ENCODE measurements at places on chromosomes 7 and 10.

DNA sequence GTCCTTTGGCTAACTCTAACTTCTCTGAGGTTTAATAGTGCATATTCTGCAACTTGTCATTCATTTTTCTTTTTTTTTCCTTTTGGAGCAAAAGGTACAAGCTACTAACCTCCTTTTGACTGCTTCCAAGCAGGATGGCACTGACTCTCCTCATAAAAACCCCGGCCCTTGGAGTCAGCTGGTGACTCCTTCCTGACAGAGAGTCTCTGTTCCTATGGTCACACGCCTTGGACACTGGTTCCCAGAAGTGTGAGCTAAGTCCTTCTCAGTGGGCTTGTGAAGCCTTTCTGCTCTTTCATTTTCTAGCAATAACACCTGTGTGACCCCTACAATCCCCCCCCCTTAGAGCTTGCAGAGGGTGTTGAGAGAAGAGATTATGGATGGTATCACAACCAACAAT is 21.7 kb downstream of the DOCK4 start:
- no peak overlapping the region for H3K4me3 ChIP-seq
- H3K4me1 ChIP-seq, result no peaks in the 10 kb centered on the region
- no peaks in the 10 kb centered on the region for H3K27me3 ChIP-seq
- no peaks in the 10 kb centered on the region for H3K36me3 ChIP-seq
- no peak for DNase-seq
- no peak overlapping the region for H3K27ac ChIP-seq

DNA sequence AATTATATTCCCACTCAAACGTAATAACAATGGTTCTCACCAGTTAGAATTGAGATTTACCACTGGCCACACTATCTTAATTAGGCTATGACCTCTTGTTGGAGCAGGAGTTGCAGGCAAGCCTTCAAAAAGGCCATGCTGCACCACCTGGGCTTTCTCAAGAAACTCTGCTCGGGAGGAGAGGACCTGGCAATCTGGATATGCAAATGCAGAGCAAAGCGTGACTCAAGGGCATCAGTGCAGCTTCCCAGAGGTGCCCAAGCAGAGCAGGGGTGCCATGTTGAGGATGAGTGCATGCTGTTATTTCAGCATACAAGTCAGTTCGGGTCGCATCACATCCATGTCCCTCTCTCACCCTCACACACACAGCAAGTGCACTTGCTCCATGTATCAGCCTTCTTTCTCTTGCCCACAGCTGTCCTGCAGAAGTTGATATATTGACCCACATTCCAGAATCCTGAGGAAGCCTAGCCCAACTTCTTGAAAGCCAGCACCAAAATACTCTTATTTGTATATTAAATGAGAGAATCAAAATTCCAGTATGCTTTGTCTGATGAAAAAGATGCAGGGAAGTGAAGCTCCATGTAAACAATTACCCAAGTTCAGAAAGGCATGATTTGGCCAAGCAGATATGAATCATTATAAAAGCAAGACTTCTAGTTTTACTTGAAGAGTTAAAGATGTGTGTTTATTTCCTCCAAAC is 55.7 kb upstream of the IL6 start:
- no peaks in the 10 kb centered on the region for H3K36me3 ChIP-seq

- no peaks in the 10 kb centered on the region for H3K4me1 ChIP-seq
- no peak overlapping the region for H3K27ac ChIP-seq
- H3K4me3 ChIP-seq, result no peak overlapping the region
- peaks cover 6% of the 10 kb centered on the region for H3K27me3 ChIP-seq
Observed at GRCh38 chr7:69359003-69359700, 239.1 kb upstream of the AUTS2 start.

DNA sequence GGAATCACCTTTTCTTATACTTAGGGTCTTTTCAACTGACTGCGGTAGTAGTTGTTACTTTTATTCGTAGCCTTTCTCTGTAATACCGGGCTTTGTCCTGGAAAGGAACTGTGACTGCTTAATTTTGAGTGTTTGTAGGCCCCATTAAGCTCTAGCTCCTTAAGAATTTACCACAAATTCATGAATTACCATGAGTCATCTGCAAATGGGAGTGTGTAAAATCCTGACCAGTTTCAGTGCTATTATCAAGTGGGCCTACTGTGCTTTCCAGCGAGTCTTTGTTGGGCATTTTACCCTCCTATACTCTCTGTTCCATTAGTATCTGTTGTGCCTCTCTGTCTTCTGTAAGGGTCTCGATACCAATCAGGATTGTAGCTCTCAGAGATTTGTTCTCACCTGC is 49.7 kb downstream of the ZMYND11 start:
- no peak overlapping the region for H3K27ac ChIP-seq
- no peak for DNase-seq
- peaks cover 31% of the 10 kb centered on the region for H3K4me1 ChIP-seq
- no peak overlapping the region for H3K4me3 ChIP-seq
- peaks cover 19% of the 10 kb centered on the region for H3K36me3 ChIP-seq

DNA sequence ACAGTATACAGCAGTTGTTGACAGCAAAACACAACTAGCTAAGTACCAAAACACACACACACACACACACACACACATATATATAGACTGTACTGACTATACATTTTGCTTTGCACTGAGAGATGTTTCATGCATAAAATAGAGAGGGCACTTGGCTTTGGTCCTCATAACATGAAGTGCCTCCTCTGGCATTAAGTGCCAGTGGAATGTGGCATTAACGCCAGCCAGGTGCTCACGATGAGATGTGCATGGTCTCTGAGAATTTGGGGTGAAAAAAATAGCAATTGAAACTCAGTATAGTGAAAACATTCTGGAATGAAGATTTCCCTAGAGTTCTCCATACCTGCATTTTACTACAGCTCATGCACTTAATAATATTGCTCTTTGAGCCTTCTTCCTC is 70.0 kb upstream of the INSYN2A start:
- H3K4me3 ChIP-seq, result no peak overlapping the region
- H3K27ac ChIP-seq, result no peak overlapping the region
- H3K27me3 ChIP-seq, result peaks cover 10% of the 10 kb centered on the region
- no peaks in the 10 kb centered on the region for H3K4me1 ChIP-seq

GRCh38 chr7:77409739-77410547 is 6.2 kb downstream of the GSAP start:
- peaks cover 95% of the 10 kb centered on the region for H3K4me1 ChIP-seq
- DNase-seq, result no peak
- H3K36me3 ChIP-seq, result peaks cover 3% of the 10 kb centered on the region
- peak overlapping the region; percentile 98 for H3K27ac ChIP-seq
- peaks cover 3% of the 10 kb centered on the region for H3K27me3 ChIP-seq
- H3K4me3 ChIP-seq, result peak overlapping the region; percentile 50

DNA sequence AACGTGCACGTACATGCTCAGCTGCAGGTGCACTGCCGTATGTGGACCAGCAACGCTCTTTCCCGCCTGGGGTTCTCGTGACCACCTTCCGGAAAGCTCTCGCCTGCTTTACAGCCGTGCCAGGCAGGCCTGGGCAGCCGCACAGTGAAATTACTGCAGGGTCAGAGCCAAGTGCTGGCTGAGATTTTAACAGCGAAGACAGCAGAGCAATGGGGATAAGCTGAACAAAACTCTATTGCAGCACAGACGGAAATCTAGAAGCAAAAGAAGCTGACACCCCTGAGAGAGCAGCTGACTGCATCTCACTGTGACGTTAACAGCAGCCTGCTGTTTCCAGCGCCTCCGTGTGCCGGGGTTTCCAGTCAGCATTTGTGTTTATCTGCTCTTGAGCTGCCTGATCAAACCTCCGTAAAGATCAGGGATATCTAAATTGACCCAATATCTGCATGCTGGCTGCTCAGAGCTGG is 179.0 kb downstream of the DIP2C start:
- peaks cover 10% of the 10 kb centered on the region for H3K27me3 ChIP-seq
- no peak for DNase-seq
- H3K36me3 ChIP-seq, result no peaks in the 10 kb centered on the region
- no peak overlapping the region for H3K4me3 ChIP-seq

GRCh38 chr10:85433248-85433647 is 933.3 kb downstream of the GRID1 start:
- H3K4me3 ChIP-seq, result no peak overlapping the region
- H3K4me1 ChIP-seq, result no peaks in the 10 kb centered on the region
- no peak overlapping the region for H3K27ac ChIP-seq
- no peaks in the 10 kb centered on the region for H3K27me3 ChIP-seq
- DNase-seq, result no peak

DNA sequence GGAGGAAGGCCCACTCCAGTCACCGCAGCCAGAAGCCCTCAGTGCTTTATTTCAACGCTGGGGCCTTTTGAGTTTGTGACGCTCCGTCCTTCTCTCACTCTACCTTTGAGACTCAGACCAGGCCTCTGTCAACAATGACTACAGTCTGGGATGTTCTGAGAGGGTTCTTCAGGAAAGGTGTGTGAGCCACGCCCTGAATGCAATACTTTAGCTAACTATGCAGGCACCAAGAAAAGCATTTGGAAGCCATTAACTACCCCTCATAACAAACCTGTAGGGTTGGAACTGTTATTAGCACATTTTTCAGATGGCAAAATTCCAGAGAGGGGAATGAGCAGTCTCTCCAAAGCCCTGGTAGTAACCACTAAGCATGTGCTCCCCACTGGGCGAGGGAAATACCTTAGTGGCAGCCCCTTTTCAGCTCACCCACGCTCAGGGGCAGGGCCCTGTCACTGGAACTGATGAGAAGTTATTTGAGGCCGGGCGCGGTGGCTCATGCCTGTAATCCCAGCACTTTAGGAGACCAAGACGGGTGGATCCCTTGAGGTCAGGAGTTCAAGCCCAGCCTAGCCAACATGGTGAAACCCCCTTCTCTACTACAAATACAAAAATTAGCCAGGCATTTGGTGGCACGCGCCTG is 5.7 kb upstream of the ARPC1B start:
- no peak overlapping the region for H3K27ac ChIP-seq
- no peak overlapping the region for H3K4me3 ChIP-seq
- DNase-seq, result no peak
- peaks cover 1% of the 10 kb centered on the region for H3K27me3 ChIP-seq
- no peaks in the 10 kb centered on the region for H3K36me3 ChIP-seq

- H3K27me3 ChIP-seq, result peaks cover 5% of the 10 kb centered on the region
- H3K27ac ChIP-seq, result no peak overlapping the region
- no peak for DNase-seq
- no peak overlapping the region for H3K4me3 ChIP-seq
- H3K4me1 ChIP-seq, result peaks cover under 1% of the 10 kb centered on the region
Observed at GRCh38 chr10:62498271-62498670, 124.1 kb downstream of the ZNF365 start.

DNA sequence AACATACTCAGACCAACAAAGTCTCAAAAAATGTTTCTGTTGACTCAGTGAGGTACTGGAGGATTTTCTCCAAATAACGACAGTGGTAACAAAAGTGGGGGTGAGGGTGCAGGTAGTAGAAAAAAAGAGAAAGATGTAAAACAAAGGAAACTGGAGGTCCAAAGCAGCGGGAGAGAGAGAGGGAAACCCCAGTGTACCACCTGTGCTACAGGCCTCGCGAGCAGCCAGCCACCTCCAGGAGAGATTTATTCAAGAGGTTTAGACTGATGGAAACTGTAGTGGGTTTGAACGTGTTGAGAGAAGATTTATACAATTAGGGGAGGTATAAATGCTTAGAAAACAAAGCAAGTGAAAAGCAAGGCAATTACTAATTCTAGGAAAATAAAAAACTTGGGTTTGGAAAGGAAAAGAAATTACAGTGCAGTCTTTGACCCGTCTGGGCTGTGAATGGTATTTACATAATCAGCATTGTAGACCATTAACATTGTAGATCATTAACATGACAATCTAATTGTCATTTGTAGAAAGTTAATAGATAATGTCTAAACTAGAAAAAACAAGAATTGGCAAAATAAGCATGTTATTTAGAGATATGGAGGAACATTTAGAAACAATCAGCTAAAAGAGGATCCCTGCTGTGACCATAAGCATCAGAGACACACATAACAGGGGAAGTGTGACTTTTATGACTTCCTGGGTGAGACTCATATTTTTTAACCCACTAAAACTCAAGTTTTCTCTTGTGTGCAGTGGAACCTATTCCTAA is 180.0 kb downstream of the RELN start:
- peaks cover 1% of the 10 kb centered on the region for H3K27me3 ChIP-seq
- H3K36me3 ChIP-seq, result no peaks in the 10 kb centered on the region
- no peak for DNase-seq
- H3K4me3 ChIP-seq, result no peak overlapping the region

- peaks cover 3% of the 10 kb centered on the region for H3K27me3 ChIP-seq
- no peak overlapping the region for H3K4me3 ChIP-seq
- no peak for DNase-seq
- H3K4me1 ChIP-seq, result no peaks in the 10 kb centered on the region
Observed at GRCh38 chr10:11379771-11380170, 231.7 kb downstream of the USP6NL start.

- no peak for DNase-seq
- no peaks in the 10 kb centered on the region for H3K36me3 ChIP-seq
- no peak overlapping the region for H3K4me3 ChIP-seq
- H3K27ac ChIP-seq, result no peak overlapping the region
Observed at GRCh38 chr7:22433710-22434460, 66.1 kb downstream of the STEAP1B start.

DNA sequence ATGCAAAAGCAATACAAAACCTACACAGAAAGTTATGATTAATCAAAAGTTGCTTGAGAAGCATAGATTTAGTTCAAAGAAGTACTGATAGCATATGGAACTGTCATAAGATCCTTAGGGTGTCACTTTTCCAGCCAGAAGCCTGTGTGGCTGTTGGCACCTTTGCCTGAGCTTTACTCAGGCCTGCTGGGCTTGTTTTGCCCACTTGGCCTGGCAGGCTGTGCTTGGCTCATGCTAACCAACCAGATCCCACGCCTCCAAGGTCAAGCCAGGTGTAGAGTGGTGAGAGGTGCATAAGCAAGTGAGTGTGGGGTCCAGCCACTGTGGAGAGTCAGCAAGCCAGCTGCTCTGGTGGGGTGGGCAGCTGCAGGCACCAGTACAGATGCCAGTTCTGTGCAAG is 12.0 kb upstream of the LIPA start:
- H3K27me3 ChIP-seq, result peaks cover 6% of the 10 kb centered on the region
- H3K36me3 ChIP-seq, result no peaks in the 10 kb centered on the region
- H3K4me3 ChIP-seq, result no peak overlapping the region
- peaks cover 10% of the 10 kb centered on the region for H3K4me1 ChIP-seq

DNA sequence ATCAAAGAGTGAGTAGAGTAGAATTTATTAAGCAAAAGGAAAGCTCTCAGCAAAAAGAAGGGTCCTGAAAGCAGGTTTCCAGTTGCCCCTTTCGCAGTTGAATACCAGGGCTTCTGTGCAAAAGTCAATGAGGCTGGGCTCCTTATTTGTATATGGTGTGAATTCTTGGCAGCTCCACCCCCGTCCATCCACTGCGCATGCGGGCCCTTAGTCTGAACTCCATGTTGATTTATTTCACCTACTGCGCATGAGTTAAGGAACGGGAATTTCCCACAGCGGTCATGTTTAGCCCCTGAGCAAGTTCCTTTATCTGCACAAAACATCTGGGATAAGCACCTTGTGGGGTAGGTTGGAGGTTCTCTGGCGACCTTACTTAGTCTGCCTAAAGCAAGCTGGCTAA is 325.6 kb downstream of the ZWINT start:
- no peaks in the 10 kb centered on the region for H3K36me3 ChIP-seq
- H3K4me3 ChIP-seq, result no peak overlapping the region
- no peaks in the 10 kb centered on the region for H3K4me1 ChIP-seq
- no peak overlapping the region for H3K27ac ChIP-seq
- H3K27me3 ChIP-seq, result no peaks in the 10 kb centered on the region

GRCh38 chr7:16785321-16785720 is 19.5 kb downstream of the AGR2 start:
- no peaks in the 10 kb centered on the region for H3K27me3 ChIP-seq
- DNase-seq, result no peak
- no peaks in the 10 kb centered on the region for H3K4me1 ChIP-seq
- H3K27ac ChIP-seq, result no peak overlapping the region

- no peaks in the 10 kb centered on the region for H3K4me1 ChIP-seq
- no peaks in the 10 kb centered on the region for H3K36me3 ChIP-seq
- no peak for DNase-seq
- H3K27me3 ChIP-seq, result peaks cover 3% of the 10 kb centered on the region
- H3K27ac ChIP-seq, result no peak overlapping the region
- no peak overlapping the region for H3K4me3 ChIP-seq
Observed at GRCh38 chr7:111043561-111043960, 47.4 kb upstream of the LRRN3 start.
